SJSA1 (cell line): ENCODE measurements at places on chromosomes 2 and 18. TPM values are rescaled to one million over a fixed set of nuclear protein-coding genes. Genes with fewer than 3 reads are reported as not detected.

DNA sequence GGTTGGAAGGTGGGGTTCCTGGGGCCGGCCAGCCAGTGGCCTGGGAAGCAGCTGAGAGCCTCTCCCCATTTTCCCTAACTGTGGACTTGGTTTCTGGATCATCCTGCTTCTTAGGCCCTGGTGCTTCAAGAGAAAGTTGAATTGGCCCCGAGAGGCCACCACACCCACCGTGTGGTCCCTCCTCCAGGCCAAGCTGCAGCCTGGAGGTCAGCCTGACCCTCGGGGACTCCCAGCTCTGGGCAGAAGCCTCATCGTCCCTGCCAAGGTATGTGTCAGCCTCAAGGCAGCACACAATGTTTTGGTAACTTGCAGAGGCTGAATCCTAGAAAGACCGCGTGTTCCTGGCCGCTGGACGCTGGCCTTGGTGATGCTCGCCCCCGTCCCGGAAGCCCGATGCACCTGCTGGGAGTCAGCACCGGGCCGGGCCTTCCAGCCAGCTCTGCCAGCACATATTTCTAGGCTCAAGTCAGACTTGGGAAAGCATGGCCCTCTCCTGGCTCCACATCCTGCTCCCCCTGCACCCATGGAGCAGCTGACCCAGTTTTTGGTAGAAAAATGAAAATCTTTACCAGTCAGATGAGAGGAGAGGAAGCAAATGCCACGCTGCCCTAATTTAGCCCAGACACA lies 72.6 kb downstream of the ACTR2 start:
- no peak for DNase-seq

GRCh38 chr2:143575340-143575739 lies 446.1 kb downstream of the ARHGAP15 start:
- no peak for DNase-seq

DNA sequence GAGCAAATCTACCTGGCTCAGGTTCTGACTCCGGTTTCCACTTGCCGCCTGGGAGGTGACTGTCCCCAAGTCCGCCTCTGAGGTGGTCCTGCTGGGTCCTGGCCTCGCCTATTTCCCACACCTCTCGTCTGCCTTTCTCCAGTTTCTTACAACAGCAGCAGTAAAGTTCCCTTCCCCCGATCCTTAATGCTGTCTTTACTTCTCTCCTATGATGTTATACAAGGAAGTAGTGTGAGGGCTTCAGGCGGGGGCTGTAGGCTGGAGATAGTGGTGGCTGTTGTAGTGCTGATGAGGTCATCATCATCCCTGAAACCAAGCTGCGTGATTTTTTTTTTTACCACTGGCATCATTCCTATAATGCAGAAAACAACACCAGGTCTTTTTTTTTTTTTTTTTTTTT lies 18.9 kb downstream of the TGIF1 start:
- DNase-seq = no peak

GRCh38 chr2:8094526-8094925 lies 587.3 kb upstream of the ID2 start:
- DNase-seq = no peak

DNA sequence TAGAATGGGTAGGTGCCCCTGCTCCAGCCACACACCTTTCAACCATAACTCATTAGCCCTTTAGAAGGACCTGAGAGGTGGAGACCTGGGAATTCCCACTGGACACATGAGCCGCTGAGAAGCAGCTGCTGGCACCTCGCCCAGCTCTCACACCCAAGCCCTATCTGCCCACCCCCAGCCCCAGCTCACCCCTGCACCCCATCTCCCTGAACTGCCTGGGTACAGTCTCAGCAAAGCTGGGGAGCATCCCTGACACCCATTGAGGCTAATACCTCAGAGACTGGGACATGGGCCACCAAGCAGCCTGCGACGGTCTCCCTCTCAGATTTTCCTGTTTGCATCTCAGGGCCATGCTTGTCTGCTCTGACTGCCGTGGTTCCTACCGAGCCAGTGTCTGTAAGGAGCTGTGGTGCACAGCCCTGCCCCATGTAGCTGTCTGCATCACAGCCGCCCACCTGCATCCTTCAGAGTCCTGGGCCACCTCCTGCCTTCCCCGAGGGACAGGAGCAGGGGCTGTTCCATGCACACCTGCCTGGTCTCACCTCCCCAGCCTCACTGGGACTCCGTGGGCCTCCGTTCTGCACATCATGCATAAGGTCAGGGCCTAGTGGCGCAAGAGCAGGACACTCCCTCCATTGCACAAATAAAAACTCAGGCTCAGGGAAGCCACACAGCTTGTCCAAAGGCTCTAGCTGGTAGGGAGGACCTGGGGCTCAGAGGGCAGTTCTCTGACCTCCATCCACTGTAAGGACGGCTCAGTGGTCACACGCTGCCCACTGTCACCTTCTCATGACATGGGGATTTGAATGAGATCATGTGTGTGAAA lies 90.0 kb downstream of the SEPTIN10 start:
- DNase-seq = no peak

GRCh38 chr18:48902023-48902855 lies 48.5 kb downstream of the SMAD7 start:
- DNase-seq = peak; percentile 97

DNA sequence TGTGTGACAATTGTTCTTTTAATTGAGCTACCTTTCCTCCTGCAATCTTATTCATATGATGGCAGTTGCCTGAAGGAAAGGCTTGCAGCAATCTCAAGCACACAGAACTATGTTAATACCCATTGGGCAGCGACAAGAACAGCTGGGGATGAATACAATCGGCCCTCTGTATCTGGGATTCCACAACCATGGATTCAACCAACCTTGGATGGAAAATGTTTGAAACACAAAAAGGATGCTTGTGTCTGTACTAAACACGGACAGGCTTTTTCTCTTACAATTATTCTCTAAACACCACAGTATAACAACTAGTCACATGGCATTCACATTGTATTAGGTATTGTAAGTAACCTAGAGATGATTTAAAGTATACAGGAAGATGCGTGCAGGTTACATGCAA lies 256.1 kb upstream of the SIX2 start:
- no peak for DNase-seq

- DNase-seq = no peak
Observed at GRCh38 chr2:116416731-116417377, 1397.6 kb upstream of the DDX18 start.

DNA sequence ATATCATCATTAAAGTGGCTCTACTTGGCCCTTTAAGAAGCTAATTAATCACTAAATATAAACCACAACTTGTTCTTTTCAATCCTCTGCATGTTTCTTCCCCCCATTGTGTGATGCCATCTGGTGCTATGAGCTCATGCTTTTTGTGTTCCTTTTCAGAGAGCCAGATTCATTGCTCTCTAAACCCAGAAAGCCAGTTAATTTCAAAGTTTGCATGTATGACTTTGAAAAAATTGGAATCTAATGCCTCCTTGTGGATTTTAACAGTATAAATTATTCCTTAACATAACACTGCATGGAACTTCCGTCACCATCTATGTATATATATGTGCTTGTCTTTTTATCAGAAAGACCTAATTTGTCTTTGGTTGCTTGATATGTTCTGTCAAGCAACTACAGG lies 31.1 kb downstream of the TMEM178A start:
- DNase-seq = no peak

DNA sequence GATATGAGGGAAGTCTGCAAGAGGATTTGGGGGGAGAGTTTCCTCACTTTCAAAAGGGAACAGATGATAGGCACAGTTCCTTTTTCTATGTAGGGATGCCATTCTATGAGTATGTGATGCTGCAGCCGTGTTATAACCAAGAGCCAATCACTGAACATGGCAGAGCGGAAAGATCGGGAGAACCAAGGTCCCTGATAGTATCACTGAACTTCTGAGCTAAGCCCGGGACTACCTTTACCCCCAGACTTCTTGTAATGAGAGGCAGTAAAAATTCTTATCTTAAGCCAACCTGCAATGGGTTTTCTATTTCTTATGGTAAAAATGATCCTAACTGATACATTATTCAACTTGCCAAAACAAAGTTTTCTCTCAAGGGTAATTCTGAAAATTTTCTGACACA lies 21.6 kb upstream of the SLC1A4 start:
- DNase-seq = no peak

DNA sequence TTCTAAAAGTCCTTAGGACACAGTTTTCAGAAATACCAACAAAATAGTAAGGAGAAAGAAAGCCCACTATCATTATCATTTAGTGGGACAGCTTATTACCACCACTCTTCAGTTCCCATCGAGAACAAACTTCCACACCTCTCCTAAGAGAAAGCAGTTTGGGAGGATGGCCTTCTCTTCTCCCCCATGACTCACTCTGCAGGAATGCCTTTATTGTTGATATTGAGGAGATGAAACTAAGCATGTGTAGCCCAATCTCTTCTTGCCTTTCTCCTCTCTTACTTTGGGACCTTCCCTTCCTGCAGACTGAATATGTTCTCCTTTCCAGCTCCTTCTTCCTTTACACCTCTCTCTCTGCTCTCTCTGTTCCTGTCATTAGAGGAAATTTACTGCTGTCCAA lies 30.0 kb upstream of the ERMN start:
- DNase-seq = no peak

DNA sequence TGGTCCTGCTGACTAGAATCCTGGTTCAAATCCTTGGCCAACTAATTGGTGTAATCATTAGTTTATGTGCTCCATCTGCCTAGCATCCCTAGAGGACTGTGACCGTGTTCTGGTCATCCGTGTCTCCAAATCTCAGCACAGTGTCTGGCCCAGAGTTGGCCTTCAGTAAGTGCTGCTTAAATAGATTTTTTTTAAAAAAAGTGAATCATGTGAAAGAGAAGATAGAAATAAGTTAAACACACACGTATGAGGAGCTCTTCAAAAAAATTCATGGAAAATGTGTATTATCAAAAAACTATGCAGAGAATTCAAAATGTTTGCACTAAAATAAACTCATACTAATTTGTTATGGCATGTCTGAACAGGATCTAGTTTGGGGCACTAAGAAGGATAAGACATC lies 129.3 kb upstream of the TLK1 start:
- DNase-seq = no peak

DNA sequence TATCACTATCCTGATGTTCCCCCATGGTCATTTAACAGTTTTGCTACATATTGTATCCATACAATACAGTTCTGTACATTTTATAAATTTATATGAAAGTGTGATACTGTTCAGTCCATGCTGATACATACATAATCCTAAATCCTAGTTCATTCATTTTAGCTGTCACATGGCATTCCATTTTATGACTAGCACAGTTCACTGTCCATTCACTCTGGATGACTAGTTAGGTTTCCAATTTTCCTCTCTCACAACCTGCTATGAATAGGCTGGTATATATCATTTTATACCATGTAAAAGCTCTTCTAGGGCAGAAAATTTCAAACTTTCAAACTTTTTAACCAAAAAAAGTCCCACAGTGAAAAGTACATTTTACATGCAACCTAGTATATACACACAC lies 15.2 kb downstream of the SMAD2 start:
- DNase-seq = no peak

- no peak for DNase-seq
Observed at GRCh38 chr2:239866350-239866749, 158.8 kb downstream of the NDUFA10 start.

- DNase-seq = no peak
Observed at GRCh38 chr2:88880441-88880953, 189.0 kb downstream of the RPIA start.

DNA sequence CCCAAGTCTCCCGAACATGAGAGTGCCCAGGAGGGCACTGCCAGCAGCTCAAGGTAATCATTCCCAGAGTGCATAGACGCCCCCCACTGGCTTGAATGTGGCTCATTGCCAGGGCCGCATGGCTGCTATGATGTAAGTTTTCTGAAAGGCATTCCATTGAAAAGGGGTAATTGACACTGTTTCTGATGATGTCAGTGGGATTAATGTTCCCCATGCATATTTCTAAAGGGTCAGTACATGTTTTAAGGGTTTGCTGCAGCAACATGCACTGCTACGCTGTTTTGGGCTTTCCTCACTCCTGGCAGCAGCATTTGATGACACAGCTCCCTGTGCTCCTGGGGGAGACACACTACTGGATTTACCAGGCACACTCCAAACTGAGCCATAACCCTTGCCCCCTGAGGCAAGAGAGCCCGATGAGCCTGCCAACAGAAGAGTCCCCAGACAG lies 36.7 kb downstream of the KIAA2012 start:
- no peak for DNase-seq

The CD207 gene
- not detected in 2 replicates for total RNA-seq

The MYOM1 gene
- not detected in 2 replicates for total RNA-seq

The MSTN gene
- total RNA-seq = 0.05 TPM in 1 of 2 replicates, not detected in the other

The CDH2 gene
- total RNA-seq = 47.2 and 75.7 TPM in 2 replicates

The MYCN gene
- 1.2 and 3.7 TPM in 2 replicates for total RNA-seq
